Astrocyte (in vitro differentiated cells and primary cell): ENCODE measurements at places on chromosomes 3 and 15. TPM values are rescaled to one million over a fixed set of nuclear protein-coding genes. Genes with fewer than 3 reads are reported as not detected.
A peak's percentile ranks its signal among the peaks of the same experiment; 100 is the strongest.

- no peak overlapping the region for H3K4me3 ChIP-seq
- no peak overlapping the region for H3K27ac ChIP-seq
- no peaks in the 10 kb centered on the region for H3K4me1 ChIP-seq
- no peak for DNase-seq
Observed at GRCh38 chr15:45441686-45442085, 63.3 kb upstream of the GATM start.

GRCh38 chr15:90762109-90762508 is 45.0 kb downstream of the BLM start:
- H3K27ac ChIP-seq, result no peak overlapping the region
- H3K4me1 ChIP-seq, result no peaks in the 10 kb centered on the region
- DNase-seq, result no peak
- no peaks in the 10 kb centered on the region for H3K27me3 ChIP-seq

- H3K36me3 ChIP-seq, result no peaks in the 10 kb centered on the region
- H3K4me3 ChIP-seq, result no peak overlapping the region
- H3K27ac ChIP-seq, result no peak overlapping the region
- no peaks in the 10 kb centered on the region for H3K27me3 ChIP-seq
- H3K4me1 ChIP-seq, result no peaks in the 10 kb centered on the region
- DNase-seq, result no peak
Observed at GRCh38 chr3:88661433-88661824, 446.0 kb upstream of the EPHA3 start.

DNA sequence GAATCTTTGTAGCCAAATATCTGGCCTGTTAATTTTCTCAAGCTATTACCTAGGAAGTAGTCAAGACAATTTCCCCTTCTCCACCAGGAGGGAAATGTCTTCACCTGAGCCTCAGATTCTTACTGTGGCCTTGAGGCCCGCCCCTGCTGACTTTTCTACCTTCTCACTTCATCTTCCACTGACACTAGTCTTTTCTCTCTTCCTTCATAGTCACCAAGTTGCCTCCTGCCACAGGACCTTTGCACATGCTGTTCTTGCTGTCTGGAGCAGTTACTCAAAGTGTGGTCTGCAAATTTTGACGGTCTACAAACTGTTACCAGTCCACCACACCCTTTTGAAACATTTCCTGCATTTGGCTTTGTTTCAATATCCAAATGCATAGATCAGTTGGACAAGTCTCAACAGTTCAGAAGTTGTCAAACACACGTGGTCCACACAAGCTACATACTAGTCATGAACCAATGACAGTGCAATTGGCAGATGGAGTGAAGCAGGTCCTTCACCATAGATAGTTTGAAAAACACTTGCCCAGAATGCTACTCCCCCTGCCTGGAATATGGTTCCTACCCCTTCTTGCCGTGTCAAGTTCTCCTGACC is 100.5 kb downstream of the OSBPL10 start:
- H3K27ac ChIP-seq, result no peak overlapping the region
- no peaks in the 10 kb centered on the region for H3K27me3 ChIP-seq
- H3K36me3 ChIP-seq, result no peaks in the 10 kb centered on the region
- peaks cover 10% of the 10 kb centered on the region for H3K4me1 ChIP-seq

- H3K4me1 ChIP-seq, result no peaks in the 10 kb centered on the region
- H3K36me3 ChIP-seq, result no peaks in the 10 kb centered on the region
- no peak for DNase-seq
- no peaks in the 10 kb centered on the region for H3K27me3 ChIP-seq
- no peak overlapping the region for H3K27ac ChIP-seq
- no peak overlapping the region for H3K4me3 ChIP-seq
Observed at GRCh38 chr3:77407441-77407840, 367.5 kb downstream of the ROBO2 start.

GRCh38 chr3:171058058-171058457 is 31.5 kb upstream of the SLC2A2 start:
- no peaks in the 10 kb centered on the region for H3K36me3 ChIP-seq
- no peaks in the 10 kb centered on the region for H3K27me3 ChIP-seq
- no peak overlapping the region for H3K4me3 ChIP-seq
- no peak overlapping the region for H3K27ac ChIP-seq
- peak; percentile 79 for DNase-seq

GRCh38 chr15:92636908-92637481 is 18.6 kb downstream of the FAM174B start:
- H3K4me1 ChIP-seq, result peaks cover 3% of the 10 kb centered on the region
- H3K27me3 ChIP-seq, result peaks cover 2% of the 10 kb centered on the region
- no peaks in the 10 kb centered on the region for H3K36me3 ChIP-seq
- H3K4me3 ChIP-seq, result no peak overlapping the region

CHRM5 gene
- total RNA-seq, result 0.07 TPM in 1 of 2 replicates, not detected in the other

DNA sequence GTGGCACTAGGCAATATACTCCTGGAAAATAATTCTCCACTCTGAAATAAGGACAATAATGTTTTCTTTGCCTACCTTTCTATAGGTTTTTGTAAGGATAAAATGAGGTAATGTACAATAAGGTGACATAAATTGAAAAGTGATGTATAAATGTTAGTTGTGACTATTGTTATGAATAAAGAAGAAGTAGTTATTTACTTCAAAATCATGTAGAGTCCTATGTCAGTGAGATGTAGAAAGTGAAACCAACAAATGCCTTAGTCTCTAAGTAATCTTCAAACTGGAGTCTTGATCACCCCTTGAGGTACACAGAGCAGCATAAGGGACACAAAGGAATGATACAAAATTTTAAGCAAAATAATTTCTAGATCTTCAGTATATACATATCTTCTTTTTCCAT is 60.3 kb upstream of the TP63 start:
- no peak overlapping the region for H3K4me3 ChIP-seq
- H3K27me3 ChIP-seq, result peaks cover 6% of the 10 kb centered on the region
- no peak overlapping the region for H3K27ac ChIP-seq
- no peaks in the 10 kb centered on the region for H3K4me1 ChIP-seq
- H3K36me3 ChIP-seq, result no peaks in the 10 kb centered on the region

ZNF770 gene
- 43.2 and 43.3 TPM in 2 replicates for total RNA-seq

ALDH1A2 gene
- total RNA-seq, result 0.98 and 1.7 TPM in 2 replicates

DNA sequence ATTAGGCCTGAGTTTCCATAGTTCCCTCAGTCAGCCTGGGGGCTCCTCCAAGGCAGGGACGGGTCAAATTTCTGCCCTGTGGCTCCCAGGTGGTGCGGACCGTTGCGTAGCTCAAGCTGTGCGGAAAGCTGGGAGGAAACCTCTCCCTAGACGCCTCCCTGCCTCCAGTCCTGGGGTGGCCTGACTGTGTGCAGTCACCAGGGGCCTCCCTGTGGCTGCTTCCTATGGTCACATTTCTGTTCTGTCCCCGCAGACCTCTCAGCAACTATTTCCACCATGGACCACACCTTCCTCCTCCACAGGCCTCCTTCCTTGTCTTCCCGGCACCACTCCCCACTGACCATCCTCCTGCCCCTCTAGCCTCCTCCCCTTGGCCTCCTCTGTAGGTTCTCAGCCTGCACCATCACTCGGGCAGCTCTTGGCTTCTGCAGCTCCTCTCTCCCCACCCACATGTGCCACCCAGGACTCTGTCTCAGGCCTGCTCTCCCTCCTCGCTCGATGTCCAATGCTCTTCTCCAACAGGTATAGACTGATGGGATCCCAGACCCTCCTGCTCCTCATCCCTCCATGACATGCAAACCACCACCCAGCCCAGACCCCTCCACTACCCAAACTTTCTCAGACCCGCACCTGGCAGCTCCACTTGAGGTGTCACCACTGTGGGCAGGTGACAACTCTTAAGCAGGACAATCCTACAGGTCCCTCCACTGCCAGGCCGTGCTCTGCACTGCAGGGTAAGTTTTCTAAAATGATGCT is 26.9 kb upstream of the SEC13 start:
- no peaks in the 10 kb centered on the region for H3K36me3 ChIP-seq
- no peak overlapping the region for H3K4me3 ChIP-seq
- no peaks in the 10 kb centered on the region for H3K27me3 ChIP-seq
- peaks cover 12% of the 10 kb centered on the region for H3K4me1 ChIP-seq

CCR9 gene
- total RNA-seq, result not detected in 2 replicates

DNA sequence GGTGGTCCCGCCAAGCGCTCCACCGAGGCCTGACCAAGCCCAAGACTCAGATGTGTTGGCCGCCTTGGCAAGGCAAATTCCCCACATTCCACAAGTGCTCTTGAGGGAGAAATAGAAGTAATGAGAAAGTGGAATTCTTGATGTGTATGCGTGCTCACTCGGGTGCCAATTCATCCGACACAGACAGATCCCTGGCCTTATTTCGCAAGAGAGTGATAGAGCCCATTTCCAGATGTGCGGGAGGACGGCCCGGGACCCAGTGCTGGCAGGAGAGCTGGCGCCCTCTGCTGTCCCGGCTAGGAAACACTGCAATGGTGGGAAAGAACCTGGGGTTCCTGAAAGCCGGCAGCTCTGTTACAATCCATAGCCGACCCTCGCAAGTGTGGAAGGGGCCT is 76.0 kb downstream of the HMG20A start:
- H3K4me1 ChIP-seq, result peaks cover 50% of the 10 kb centered on the region
- H3K4me3 ChIP-seq, result peak overlapping the region; percentile 25
- H3K27ac ChIP-seq, result peak overlapping the region; percentile 68
- no peaks in the 10 kb centered on the region for H3K36me3 ChIP-seq
- H3K27me3 ChIP-seq, result no peaks in the 10 kb centered on the region

- DNase-seq, result peak; percentile 68
- H3K27ac ChIP-seq, result no peak overlapping the region
- H3K36me3 ChIP-seq, result no peaks in the 10 kb centered on the region
Observed at GRCh38 chr3:62027796-62028195, 345.6 kb downstream of the FEZF2 start.

SEMA3F gene
- 5.1 and 6.6 TPM in 2 replicates for total RNA-seq

PARP15 gene
- 0.09 and 0.22 TPM in 2 replicates for total RNA-seq

DNA sequence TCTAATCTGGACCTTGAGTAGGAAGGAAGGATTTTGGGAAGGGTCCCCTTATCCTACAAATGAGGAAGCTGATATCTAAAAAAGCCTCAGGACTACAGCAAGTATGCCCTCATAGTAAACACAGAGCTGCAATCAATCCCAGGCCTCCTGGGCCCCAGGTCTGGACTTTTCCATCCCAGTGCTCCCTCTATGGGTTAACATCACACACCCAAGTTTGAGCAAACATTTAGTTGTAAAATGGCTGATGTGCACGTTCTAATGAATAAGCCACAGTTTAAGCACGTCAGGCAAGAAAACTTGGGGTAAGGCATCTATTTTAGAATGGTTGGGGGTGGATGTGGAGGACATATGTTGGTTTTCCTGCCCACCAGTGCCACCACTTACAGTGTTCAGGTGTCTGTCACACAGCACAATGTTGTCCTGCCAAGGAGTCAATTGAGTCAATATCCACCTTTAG is 44.3 kb upstream of the UBE2E1 start:
- H3K4me1 ChIP-seq, result no peaks in the 10 kb centered on the region
- DNase-seq, result no peak
- no peak overlapping the region for H3K4me3 ChIP-seq

GRCh38 chr3:50408443-50408944 is 49.2 kb upstream of the TMEM115 start:
- no peaks in the 10 kb centered on the region for H3K4me1 ChIP-seq
- no peak for DNase-seq
- no peak overlapping the region for H3K4me3 ChIP-seq
- H3K27me3 ChIP-seq, result peaks cover 4% of the 10 kb centered on the region
- H3K27ac ChIP-seq, result no peak overlapping the region

- DNase-seq, result no peak
- no peak overlapping the region for H3K27ac ChIP-seq
- H3K4me1 ChIP-seq, result no peaks in the 10 kb centered on the region
- no peaks in the 10 kb centered on the region for H3K36me3 ChIP-seq
Observed at GRCh38 chr3:156952011-156952410, 125.9 kb downstream of the LEKR1 start.
